ENCODE measurements at places on chromosomes 7 and 10.

GRCh38 chr10:91298224-91298871 is 77.9 kb downstream of the PCGF5 start:
- peak; percentile 54 for DNase-seq

DNA sequence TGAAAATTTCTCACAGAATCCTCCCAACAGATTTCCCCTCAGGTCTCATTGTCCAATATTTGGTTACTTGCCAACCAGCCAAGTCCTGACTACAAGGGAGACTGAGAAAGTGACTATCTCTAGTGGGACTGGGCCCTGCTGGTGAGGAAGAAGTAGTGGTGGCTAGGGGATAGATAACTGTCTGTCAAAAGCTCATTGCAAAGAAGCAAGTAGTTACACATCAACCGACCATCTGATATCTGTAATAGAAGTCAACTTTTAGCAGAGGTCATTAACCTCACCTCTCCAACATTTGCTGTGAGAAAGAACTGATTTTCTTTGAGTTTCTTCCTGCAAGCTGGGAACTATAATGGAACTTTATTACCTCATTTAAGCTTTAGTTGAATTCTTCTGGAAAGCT is 15.2 kb downstream of the STAMBPL1 start:
- DNase-seq = no peak

DNA sequence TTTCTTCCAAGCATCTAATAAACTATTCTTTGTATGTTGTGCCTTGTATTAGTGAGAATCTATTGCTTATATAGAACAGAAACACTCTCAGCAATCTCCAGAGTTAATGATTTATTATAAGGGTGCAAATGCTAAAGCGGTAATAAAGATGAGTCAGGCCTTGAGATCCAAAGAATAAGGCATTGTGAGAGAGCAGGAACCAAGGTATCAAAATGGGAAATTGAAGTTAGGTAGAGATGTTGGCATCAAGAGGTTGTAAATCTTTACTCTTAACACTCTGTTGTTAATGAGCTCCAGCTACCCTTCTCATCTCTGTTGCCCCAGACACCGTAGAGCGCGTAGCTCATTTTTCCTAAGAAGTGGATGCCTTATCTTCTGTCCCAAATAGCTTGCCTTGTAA is 375.2 kb downstream of the ARL4A start:
- no peak for DNase-seq

GRCh38 chr10:116826803-116827202 is 22.5 kb upstream of the ENO4 start:
- DNase-seq = no peak

GRCh38 chr7:92641921-92642511 is 51.8 kb upstream of the FAM133B start:
- no peak for DNase-seq

DNA sequence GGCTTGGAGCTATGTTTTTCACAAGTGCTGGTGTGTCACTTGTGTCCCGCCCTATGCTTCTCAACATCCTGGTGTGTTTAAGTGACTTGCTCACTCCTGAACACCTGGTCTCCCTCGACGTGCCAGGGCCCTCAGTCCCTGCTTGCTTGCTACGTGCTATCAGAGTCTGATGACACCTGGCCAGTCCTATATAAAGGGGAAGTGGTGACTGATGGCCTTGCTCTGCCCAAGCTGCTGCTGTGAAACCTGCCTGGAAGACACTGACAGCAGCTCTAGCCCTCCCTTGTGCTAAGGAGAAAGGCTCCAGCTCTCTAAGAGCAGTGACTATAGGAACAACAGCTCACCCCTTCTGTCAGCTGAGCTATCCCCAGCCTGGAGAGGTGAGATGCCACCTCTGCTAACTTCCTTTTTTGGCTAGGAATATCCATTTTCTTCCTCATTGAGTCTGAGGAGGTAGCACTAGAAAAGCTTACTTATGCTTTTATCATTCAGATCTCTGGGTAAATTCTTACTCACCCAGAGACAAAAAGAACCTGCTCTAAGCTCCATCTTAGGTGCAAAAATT is 77.2 kb upstream of the PLXNA4 start:
- no peak for DNase-seq

GRCh38 chr10:48659790-48660189 is 24.9 kb upstream of the WDFY4 start:
- no peak for DNase-seq

All from stimulated activated CD8-positive, alpha-beta memory T cell treated with anti-CD3 and anti-CD28 coated beads, Interleukin-4, amount 100 ng/mL, for 1 hour (primary cell).